ENCODE measurements at places on chromosomes 12 and 14.

GRCh38 chr12:121038861-121039668, at the start of gene OASL:
TSS of gene OASL (minus strand) at chr12:121039246. CDS start at chr12:121038971, 275 bp downstream.
- DNase-seq = no peak

DNA sequence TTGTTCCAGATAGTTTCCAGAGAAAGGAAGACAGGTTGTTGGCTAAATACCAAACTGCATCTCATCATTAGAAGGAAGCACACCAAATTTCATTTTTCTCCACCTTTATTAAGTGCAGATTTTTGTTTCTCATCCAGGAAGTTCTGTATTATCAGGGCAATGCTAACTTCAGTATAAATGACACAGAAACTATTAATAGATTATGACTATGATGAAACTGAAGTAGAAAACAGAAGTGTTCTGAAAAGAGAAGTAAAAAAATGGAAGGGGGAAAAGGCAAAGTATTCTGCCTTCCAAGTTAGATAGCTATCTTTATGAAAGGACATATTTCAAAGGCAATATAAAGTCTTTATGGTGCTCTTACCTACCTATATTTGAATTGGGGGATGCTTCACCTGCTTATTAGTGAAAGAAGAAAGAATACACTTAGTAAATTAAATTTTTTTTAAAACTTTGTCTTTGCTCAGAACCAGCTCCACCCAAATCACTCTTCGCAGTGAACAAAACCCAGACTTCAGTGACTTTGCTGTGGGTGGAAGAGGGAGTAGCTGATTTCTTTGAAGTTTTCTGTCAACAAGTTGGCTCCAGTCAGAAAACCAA, 223.9 kb downstream of the PTPRO start:
- DNase-seq = no peak

DNA sequence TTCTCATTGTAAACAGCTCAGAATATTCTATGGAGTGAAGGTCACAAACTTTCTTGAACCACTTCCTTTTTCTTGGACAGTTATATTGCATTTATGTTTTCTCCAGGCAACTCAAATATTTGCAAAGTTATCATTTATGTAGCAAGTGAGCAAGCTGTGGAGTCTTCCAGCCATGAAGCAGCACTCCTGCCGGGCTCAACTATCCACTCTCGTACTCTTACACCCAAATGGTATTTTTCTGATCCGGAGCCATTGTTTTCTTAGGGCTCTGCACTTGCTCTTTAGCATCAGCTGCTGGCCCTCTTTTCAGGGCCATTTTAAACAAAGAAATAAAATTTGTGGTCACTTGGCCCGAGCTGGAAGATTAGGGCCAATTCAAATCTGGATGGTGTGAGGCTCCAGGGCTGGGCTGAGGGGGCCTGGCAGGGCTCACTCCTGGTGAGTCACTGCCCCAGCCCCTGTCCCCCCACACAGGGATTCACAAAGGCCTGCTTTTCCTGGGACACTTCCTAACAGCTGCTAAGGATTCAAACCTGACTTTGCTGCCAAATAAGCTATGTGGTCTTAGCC, 19.7 kb downstream of the SYNE3 start:
- no peak for DNase-seq

- peak; percentile 50 for DNase-seq
These were observed 522 bp downstream of the R3HDM2 start for GRCh38 chr12:57430112-57430930.

DNA sequence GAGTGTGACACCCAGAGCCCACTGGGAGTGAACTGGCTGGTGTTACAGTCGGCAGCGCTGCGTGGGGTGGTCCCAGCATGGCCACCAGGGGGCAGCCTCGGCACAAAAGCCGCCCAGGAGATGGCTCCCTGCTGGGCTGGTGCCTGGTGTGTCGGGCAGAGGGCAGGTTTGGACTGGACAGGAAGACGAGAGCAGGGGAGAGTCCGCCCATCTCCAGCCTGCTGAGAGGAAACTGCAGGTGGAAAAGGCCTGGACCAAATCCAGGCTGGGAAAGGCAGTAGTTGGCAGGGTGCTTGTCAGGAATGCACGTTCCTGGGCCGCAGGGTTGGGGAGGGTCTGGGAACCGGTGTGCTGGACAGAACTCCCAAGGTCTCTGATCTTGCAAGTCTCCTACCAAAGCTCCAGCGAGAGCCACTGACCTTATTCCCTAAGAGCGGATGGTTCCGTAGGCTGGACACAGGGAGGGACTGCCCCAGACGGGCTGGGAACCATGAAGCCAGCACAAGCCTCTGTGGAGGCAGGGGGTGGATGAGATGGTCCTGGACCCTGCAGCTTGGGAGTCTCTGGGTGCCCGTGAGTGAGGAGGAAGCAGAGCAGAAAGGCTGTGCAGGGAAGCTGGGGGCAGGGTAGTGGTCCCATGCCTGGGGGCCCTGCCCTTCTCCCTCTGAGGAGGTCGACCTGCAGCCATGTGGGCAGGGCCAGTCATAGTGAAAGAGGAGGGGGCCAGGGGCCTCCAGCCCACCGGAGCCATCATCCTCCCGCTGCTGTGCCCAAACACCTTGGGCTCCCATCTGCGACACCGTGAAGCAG, 1.8 kb downstream of the AHNAK2 start:
- DNase-seq = peak; percentile 58

DNA sequence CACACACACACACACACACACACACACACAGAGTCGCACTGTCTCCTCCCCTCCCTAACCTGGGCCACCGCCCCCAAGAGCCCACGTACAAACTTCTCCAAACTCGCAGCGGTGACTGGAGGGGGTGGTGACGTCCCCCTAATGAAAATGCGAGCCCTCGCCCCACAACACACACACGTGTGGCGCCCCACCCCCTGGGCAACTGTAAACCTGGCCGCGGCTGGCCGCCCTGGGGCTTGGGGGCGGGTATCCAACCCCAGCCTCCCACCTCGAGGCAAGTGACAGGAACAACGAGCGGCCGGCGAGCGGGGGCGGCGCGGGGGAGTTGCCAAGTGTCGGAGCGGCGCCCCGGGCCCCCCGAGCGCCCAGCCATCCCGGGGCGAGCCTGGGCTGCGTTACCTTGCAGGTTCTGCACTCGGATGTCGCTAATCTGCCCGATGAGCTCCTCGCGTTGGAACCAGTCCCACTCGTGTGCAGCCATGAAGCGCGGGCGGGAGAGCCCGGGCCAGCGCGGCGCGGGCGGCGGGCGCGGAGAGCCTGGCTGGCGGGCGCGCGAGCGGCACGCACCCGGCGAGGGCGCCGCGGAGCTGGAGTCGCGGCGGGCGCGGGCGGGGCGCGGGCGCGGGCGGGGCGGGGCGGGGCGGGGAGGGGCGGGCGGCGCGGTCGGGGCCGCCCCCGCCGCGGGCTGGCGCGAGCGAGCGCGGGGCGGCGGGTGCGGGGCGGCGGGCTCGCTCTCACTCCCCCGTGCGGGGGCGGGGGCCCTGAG, at the start of gene CLMN:
CLMN (minus strand) TSS at position 597 of the 766 bp plus-strand sequence; CDS start at position 481, 116 bp downstream.
- DNase-seq = peak; percentile 65

DNA sequence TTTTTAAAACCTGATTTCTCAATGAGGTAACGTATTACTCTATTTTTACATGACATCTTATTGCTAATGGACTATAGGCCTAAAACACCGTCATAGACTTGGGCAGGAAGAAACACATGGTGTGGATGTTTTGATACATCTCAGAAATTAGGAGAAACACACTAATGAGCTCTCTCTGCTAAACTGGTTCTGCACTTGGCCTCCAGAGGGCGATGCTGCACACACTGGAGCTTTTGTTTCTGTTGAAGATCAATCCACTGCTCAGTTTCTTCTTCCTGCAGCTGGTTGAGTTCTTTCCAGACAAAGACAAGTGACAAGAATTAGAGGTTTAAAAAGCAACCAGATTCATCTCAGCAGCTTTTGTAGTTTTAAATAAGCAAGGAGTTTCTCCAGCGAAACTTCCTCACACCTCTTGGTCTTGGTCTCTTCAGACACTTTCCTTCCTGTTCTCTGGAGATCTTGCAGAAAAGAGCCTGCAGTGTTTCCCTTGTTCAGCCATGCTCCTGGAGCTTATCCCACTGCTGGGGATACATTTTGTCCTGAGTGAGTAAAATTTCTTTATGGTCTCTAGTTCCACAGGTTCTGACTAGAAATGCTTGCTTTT, 178.5 kb upstream of the OR4E1 start:
- DNase-seq = no peak

- no peak for DNase-seq
These were observed 552.3 kb downstream of the SLC16A7 start for GRCh38 chr12:60148109-60148508.

DNA sequence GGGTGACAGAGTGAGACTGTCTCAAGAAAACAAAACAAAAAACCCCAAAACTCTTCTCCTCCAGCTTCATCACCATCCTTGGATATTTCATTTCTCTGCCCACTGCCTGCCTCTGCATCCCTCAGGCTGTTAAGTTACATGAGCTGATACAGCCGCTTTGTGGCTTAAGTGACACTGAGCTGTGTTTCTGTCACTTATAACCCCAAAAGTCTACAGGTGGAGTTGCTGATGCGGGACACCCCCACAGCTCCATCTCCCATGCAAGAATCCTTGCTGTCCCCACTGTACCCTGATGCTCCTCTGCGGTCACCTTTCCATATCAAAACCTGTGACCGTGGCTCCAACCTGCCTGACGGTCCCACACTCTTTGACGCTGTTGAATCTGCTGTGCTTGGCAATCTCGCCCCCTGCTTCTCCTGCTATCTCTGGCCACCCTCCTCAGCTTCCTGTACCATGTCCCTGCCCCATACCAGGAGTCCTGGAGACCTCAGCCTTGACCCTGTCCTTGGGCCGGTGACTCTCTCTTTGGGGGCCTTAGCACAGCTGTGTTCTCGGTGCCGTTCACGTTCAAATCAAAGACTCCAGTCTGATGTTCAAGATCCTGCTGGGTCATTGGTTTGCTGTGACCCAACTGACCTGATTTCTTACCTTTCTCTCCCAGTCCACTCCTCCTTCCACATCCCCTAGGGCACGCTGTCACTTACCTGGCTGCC, 20.3 kb downstream of the HVCN1 start:
- DNase-seq = no peak

GRCh38 chr14:33467971-33468370, 482.9 kb downstream of the EGLN3 start:
- no peak for DNase-seq

GRCh38 chr12:3753544-3754284, 805 bp upstream of the CRACR2A start:
- DNase-seq = no peak

- no peak for DNase-seq
These were observed 145.4 kb downstream of the RPAP3 start for GRCh38 chr12:47560415-47560814.

All from NCI-H748 treated with DMSO at 0.1 percent for 48 hours (cell line).